ENCODE measurements at places on chromosomes 6 and 20. TPM values are rescaled to one million over a fixed set of nuclear protein-coding genes. Genes with fewer than 3 reads are reported as not detected.
A peak's percentile ranks its signal among the peaks of the same experiment; 100 is the strongest.

FLRT3 gene
- total RNA-seq: 4.0 TPM

DNA sequence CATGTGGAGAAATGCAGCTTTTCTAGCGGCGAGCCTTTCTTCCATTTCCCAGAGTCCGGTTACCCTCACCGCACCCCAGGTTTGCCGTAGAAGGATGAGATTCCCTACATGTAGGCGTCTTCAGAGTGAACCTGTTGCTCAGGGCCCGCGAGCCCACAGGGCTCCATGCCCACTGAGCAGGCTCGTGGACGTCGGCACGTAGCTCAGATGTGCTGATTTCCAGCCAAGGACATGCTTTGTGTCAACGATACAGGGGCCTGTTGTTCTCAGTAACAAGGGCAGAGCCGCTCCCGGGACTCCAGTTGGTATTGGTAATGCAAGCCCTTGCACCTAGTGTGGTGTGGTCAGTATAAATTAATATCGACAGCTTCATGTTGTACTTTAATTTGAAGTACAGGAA lies 159.6 kb downstream of the MTHFD1L start:
- DNase-seq: no peak

DNA sequence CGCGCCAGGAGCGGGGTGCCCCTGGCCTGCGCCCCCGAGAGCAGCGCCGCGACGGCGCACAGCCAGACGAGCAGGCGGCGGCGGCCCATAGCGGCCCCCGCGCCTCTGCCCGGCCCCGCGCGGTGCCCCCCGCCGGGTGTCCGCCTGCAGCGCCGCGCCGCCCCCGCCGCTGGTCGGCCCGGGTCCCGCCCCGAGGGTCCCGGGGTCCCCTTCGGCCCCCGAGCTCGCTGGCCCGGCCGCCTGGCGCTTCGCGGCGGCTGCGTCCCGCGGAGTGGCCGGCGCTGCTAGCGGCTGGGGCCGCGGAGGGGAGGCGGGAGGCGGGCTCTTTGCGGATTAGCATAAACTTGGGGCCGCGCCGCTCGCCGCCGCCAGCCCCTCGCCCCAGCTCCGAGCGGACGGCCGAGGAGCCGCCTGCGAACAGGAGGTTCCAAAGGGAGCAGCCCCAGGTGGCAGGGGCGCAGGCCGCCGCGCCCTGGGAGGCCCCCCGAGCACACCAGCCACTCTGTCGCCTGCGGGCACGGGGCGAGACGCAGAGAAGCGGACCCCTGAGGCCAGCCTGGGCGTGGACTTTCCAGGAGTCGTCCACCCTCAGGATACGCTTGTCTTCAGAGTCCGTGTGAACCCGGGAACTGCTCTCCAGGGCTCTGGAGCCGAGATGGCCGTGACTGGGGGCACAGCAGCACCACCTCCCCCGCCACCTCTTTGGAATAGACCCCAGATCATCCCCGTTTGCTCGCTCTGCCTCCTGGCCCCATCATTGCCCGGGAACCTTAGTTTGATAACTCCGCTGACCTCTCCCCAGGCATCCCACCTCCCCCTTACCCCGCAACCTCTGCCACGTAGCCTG lies at the start of gene EMILIN3:
TSS of gene EMILIN3 (minus strand) at position 273 of the 847 bp plus-strand sequence. CDS start at position 89, 184 bp downstream.
- DNase-seq: no peak

SASH1 gene
- 11.6 TPM for total RNA-seq

GRCh38 chr6:32604434-32604877 lies 14.8 kb upstream of the HLA-DRB1 start:
- no peak for DNase-seq

MBOAT1 gene
- total RNA-seq: 8.7 TPM

DNA sequence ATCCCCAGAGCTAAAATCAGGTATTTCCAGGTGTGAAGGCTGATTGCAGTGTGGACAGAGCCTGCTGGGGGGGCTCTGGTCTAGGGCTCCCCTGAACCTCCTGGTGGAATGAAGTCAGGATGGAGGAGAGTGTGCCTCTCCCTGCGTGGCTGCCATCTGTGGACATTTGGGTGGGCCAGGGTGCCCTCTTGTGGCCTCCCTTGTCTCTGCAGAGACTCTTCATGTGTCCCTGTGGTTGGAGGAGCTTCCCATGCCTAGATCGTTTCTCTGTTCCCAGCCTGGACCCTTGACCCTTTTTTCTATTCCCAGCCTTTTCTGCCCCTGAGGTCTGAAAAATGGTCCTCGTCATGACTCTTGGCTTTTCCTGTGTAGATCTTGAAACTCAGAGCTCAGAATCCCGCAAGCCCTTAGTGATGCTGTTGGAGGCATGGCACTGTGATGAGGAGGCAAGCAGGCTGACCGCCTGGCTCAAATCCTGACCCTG lies 9.9 kb upstream of the PSMF1 start:
- DNase-seq: peak; percentile 42

DNA sequence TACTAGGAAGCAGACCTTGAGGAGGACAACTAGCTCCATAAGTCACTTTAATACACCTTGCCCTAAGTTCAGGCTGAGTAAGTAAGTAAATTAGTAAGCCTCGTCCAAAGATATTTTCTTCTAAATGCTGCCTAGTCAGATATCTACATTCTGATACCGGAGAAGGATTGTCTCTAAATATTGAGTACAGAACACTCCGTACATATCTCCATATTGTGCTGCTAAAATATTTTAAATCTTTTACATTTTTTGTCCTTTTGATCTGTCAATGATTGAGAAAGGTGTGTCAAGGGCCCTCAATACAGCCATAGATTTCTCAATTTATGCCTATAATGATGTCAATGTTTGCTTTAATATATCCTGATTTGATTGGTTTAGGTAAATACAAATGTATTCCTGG lies 3.2 kb downstream of the WFDC8 start:
- no peak for DNase-seq

- no peak for DNase-seq
Observed at GRCh38 chr6:16657768-16658167, 103.5 kb downstream of the ATXN1 start.

GRCh38 chr6:125797886-125798444 lies 7.2 kb downstream of the NCOA7 start:
- no peak for DNase-seq

SIRPG gene
- 0.03 TPM for total RNA-seq

NKAPL gene
- total RNA-seq: not detected

BCAS4 gene
- 24.6 TPM for total RNA-seq

DNA sequence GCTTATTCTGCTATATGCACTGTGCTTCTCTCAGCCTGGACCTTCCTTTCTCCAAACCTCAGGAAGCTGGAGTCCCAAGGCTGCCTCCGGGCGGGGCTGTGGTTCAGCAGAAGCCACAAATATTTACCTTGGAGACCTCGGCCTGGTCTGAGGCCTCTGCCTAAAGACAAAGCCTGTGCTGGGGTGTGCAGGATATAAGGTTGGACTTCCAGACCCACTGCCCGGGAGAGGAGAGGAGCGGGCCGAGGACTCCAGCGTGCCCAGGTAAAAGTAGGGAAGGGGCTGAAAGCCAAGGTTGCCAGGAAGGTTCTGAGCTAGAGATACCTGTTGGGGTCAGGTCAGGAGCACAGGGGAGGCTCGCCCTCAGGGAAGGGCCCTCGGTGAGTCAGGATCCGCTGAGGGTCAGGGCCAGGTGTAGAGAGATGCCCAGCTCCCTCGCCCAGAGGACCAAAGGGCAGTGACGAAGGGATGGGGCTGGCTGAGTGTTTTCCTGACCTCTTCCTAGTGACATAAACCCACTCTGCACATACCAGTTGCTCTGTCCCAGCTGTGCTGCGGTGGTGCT lies at the start of gene BPIFB1:
TSS of gene BPIFB1 (plus strand) at position 224 of the 565 bp plus-strand sequence. CDS start 2,860 bp downstream, outside the sequence.
- no peak for DNase-seq

DNA sequence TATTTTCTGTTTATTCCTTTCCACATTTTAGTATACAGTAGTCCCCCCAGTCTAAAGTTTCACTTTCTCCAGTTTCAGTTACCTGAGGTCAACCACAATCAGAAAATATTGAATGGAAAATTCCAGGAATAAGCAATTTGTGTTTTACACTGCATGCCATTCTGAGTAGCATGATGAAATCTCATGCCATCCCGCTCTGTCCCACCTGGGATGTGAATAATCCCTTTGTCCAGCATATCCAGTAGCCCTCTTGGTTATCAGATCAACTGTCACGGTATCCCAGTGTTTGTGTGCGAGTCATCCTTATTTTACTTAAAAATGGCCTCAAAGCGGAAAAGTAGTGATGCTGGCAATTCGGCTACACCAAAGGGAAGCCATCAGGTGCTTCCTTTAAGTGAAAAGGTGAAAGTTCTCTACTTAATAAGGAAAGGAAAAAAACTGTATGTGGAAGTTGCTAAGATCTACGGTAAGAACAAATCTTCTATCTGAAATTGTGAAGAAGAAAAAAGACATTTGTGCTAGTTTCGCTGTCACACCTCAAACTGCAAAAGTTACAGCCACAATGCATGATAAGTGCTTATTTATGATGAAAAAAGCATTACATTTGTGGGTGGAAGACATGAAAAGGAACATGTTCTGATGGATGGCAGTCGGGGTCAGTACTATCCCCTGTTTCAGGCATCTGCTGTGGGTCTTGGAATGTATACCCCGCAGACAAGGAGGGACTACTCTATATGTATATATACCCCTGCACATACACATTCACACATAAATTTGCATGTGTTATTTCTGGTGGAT lies 11.3 kb downstream of the NOX3 start:
- peak; percentile 63 for DNase-seq

- no peak for DNase-seq
Observed at GRCh38 chr6:137876547-137876946, 9.5 kb downstream of the TNFAIP3 start.

DNA sequence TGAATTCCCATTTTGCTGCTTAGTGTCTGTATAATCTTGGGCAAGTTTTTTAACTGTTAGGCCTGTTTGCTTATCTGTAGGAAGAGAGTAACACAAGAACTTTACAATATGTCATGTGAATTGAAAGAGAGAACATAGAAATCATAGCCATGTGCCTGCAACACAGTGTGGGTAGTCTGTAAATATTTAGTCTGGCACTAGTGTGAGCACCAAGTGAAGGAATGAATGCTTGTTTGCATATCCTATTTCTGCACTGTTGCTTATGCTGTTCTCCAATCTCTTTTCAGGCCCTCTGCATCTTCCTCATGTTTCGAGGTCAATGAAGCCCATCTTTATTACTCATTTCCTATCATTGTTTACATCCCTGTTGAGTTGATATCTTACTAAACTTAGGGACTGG lies 49.2 kb downstream of the CBFA2T2 start:
- peak; percentile 17 for DNase-seq

BPIFA1 gene
- total RNA-seq: not detected

SNAP91 gene
- total RNA-seq: not detected

DDO gene
- 0.67 TPM for total RNA-seq

- DNase-seq: no peak
Observed at GRCh38 chr6:71134929-71135642, 153.5 kb upstream of the OGFRL1 start.

- no peak for DNase-seq
Observed at GRCh38 chr6:84055647-84056046, 22.1 kb downstream of the MRAP2 start.

GRCh38 chr6:147733686-147734085 lies 225.2 kb downstream of the SAMD5 start:
- no peak for DNase-seq

NRN1 gene
- not detected for total RNA-seq

DNA sequence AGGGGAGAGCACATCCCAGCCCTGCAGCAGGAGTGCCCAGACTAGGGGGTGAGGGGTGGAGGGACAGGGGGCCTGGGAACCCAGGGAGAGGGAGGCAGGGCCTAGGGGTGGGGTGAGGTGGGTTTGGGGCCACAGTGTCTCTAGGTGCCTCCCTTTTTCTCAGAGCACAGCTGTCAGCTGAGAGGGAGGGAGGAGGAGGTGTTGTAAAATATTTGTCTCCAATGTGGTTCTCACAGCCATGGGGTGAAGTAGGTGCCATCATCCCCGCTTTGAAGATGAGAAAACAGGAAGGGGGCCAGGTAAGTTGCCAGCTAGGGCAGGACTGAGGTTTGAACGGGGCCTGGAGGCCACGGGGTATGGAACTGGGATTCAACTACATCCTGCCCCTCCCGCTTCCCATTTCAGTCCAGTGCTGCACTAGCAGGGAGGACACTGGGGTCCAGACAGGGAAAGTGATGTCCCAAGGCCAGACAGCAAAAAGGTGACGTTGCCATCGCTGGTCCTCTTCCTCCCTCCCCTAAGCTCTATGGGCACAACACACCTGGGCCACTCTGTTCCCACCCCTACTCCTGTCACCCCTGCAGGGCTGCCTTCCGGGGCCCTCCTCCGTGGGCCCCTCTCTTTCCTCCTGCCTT lies 20.3 kb downstream of the PACSIN1 start:
- no peak for DNase-seq

- no peak for DNase-seq
Observed at GRCh38 chr6:167791780-167792478, 34.8 kb upstream of the AFDN start.

HNF4A gene
- total RNA-seq: 0.34 TPM

DNA sequence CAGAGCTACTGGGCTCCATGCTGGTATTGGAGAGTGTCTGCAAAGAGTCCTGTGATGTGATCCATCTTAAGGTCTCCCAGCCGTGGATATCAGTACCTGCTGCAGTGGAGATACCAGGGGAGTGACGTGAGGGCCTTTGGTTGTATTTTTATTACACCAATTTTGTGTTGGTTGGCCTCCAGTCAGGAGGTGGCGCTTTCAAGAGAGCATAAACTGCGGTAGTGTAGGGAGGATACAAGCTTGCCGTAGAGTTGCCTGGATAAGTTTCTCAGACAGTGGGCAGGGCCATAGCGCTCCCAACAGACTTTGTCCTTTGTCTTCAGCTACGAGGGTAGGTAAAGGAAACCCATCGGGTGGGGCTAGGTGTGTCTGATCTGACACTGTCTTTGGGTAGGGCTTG lies 113.0 kb upstream of the CEP162 start:
- DNase-seq: peak; percentile 51

- DNase-seq: peak; percentile 70
Observed at GRCh38 chr6:1527073-1527457, 82.7 kb upstream of the FOXC1 start.

DNA sequence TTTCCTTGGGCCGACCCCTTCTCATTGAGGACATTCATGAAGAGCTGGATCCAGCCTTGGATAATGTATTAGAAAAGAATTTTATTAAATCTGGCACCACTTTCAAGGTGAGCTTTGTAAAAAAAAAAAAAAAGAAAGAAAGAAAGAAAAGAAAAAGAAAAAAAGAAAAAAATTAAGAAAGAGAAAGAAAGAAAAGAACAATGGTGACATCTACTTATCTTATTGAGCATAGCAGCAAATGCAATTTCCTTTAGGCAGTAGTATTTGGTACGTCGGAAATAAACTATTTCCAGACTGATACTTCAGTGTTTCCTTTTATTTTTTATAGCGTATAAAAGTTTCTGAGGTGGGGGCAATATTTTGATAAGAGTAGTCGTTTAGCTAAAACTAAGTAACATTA lies 119.0 kb upstream of the GLP1R start:
- DNase-seq: no peak

- DNase-seq: no peak
Observed at GRCh38 chr20:54219751-54220426, 12.0 kb downstream of the PFDN4 start.

- DNase-seq: peak; percentile 92
Observed at GRCh38 chr6:77034161-77034560, 429.1 kb downstream of the HTR1B start.

GRCh38 chr6:32195902-32196681 lies 3.6 kb upstream of the GPSM3 start:
- peak; percentile 91 for DNase-seq

XKR7 gene
- total RNA-seq: not detected

All from HT1080 (cell line).